ENCODE measurements at places on chromosomes 11 and 22. TPM values are rescaled to one million over a fixed set of nuclear protein-coding genes. Genes with fewer than 3 reads are reported as not detected.
A peak's percentile ranks its signal among the peaks of the same experiment; 100 is the strongest.

Gene CASTOR1
- 7.4 TPM for total RNA-seq

Gene C22orf42
- total RNA-seq: not detected

Gene RRAS2
- 28.8 TPM for total RNA-seq

DNA sequence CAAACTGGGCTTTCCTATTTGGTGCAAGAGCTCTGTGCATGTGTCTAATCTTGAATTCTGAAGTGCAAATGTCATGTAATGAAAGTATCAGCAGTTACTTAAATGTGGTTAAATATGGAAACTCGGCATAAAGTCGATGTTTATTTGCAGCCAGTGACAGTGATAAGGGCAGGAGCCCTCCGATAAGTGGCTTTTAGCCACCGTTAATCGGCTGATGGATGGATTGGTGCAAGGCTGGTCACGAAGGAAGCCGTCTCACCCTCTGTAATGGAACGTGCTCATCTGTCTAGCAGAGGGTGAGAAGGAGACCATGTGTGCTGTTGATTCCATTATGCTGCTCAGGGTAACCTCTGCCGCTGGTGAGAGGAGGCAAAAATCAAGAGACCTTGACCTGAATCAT, 121.8 kb upstream of the PAX6 start:
- H3K36me3 ChIP-seq: no peaks in the 10 kb centered on the region
- H3K27me3 ChIP-seq: peaks cover 4% of the 10 kb centered on the region
- no peak for DNase-seq
- no peak overlapping the region for H3K4me3 ChIP-seq
- no peaks in the 10 kb centered on the region for H3K4me1 ChIP-seq
- no peak overlapping the region for H3K27ac ChIP-seq

DNA sequence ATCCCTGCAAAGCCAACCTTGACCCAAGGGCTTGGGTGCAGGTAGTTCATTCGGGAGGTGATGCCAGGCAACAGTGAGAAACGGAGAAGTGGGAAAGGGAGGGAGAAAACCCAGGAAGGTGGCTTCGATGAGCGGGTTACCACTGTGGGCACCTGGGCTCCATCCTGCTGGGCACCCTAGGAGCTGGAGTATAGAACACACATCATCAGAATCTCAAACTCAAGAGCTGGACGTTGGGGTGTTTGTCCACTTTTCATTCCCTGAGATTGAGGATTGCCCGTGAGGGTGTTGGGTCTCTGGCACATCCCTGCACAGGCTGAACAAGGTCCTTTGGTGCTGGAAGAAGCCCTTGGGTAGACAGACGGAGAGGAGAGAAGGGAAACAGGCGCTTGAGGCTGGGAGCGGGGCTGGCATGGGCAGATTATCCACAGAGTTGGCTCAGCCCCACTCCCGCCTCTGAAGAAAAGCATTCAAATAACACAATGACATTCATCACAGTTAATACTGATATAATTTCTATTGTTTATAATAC, 70.4 kb downstream of the LRRC32 start:
- H3K4me1 ChIP-seq: no peaks in the 10 kb centered on the region
- H3K36me3 ChIP-seq: no peaks in the 10 kb centered on the region
- no peaks in the 10 kb centered on the region for H3K27me3 ChIP-seq
- H3K27ac ChIP-seq: no peak overlapping the region

DNA sequence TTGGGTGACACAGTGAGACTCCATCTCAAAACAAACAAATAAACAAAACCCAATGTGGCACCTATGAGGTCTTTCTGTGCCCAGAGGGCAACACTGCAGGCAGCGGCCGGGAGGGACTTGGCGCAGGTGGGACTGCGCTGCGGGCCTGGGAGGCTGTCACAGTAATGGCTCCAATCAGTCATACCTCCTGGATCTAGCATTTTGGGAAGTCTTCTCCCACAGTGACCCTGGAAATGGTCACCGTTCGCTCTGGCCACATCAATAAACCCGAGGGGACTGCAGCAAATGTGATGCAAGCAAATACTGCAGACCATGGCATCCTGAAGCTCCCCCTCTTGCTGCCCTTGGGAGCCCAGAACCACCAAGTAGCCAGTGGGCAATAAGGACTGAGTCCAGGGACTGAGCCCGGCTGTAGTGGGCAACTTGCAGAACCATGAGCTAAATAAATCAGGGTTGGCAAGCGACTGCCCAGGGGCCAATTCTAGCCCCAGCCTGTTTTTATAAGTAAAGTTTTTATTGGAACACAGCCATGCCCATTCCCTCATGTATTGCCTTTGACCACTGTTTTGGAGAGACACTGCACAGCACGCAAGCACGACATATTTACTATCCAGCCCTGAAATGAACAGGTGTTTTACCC, 15.4 kb downstream of the SHANK2 start:
- H3K4me1 ChIP-seq: peaks cover 11% of the 10 kb centered on the region
- no peak overlapping the region for H3K4me3 ChIP-seq
- no peaks in the 10 kb centered on the region for H3K36me3 ChIP-seq
- H3K27me3 ChIP-seq: peaks cover 18% of the 10 kb centered on the region
- peak; percentile 29 for DNase-seq

- H3K4me3 ChIP-seq: no peak overlapping the region
- H3K36me3 ChIP-seq: no peaks in the 10 kb centered on the region
- DNase-seq: no peak
- H3K27ac ChIP-seq: no peak overlapping the region
- peaks cover 38% of the 10 kb centered on the region for H3K4me1 ChIP-seq
Observed at GRCh38 chr11:96290031-96290430, 53.0 kb downstream of the MAML2 start.

DNA sequence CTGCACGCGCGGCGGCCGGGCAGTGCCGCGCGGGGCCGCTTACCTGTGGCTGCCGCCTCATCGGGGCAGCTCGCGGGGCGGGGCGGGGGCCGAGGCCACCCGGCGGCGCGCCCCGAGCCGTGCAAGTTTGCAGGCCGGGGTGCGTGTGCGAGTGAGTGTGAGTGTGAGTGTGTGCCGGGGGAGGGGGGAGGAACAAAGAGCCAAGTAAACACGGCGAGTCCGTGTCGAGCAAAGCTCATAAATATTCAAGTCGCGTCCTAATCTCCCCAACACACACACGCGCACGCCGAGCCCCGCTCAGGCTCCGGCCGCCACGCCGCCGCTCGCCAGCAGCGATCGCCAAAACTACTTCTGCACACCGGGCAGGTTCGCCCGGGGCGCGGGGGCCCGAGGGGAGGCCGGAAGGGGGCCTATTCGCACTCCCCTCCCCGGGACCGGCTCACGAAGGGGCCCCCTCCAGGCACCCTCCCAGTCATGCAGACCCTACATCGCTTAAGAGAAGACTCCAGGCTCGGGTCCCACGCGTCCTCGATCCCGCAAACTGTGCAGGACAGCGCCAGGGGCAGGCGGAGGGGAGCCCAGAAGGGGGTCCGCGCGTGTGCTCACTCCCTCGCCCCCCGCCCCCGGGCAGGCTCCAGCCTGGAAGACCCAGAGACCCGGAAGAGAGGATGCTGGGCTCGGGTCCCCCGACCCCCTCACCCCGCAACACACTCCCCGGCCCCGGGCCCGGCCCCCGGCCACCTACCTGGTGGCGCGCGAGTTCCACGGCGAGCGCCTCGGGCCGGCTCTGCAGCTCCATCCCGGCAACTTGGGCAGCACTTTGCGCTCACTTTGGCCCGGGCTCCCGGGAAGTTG, 827 bp downstream of the PHF21B start:
- H3K27me3 ChIP-seq: peaks cover 100% of the 10 kb centered on the region
- no peaks in the 10 kb centered on the region for H3K36me3 ChIP-seq
- H3K4me3 ChIP-seq: peak overlapping the region; percentile 34
- H3K27ac ChIP-seq: no peak overlapping the region
- H3K4me1 ChIP-seq: peaks cover 23% of the 10 kb centered on the region
- no peak for DNase-seq

DNA sequence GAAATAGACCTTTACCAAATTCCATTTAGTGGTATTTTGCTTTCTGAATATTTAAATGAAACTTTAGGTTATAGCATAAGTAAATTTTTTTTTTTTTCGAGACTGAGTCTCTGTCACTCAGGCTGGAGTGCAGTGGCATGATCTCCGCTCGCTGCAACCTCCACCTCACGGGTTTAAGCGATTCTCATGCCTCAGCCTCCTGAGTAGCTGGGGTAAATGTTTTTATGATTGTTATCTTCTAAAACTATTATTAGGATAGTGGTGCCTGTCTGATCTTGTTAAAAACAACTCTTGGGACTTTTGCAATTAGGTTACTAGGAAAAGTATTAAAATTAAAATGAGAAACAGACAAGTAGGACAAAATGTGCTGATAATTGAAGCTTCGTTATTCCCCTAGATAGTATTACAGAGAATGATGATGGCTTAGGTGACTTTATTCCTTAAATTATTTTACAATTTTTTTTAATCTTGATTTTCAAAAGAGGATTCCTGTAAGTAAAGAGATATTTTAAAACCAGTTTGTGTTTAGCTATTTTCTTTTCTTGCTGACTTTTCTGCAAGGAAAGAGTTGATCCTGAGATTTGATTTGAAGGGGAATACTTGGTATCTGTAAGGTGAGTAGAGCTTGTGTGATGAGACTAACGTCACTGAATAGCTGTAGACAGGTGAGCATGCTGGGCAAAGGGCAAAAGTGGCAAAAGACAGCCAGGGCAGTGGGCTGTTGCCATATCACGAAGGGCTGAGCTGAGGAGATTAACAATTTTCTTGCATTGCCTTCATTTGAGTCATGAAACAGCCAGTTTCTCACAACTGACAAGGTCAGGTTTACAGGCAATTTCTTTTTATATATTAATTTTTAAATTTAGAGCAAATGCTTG, 20.8 kb downstream of the CRKL start:
- H3K27me3 ChIP-seq: no peaks in the 10 kb centered on the region
- H3K27ac ChIP-seq: no peak overlapping the region
- H3K4me3 ChIP-seq: no peak overlapping the region
- peaks cover 17% of the 10 kb centered on the region for H3K36me3 ChIP-seq
- H3K4me1 ChIP-seq: peaks cover 92% of the 10 kb centered on the region
- DNase-seq: no peak

- no peaks in the 10 kb centered on the region for H3K36me3 ChIP-seq
- no peak for DNase-seq
- no peak overlapping the region for H3K4me3 ChIP-seq
- H3K4me1 ChIP-seq: no peaks in the 10 kb centered on the region
Observed at GRCh38 chr11:64472593-64473455, 113.9 kb downstream of the RPS6KA4 start.

- H3K4me3 ChIP-seq: no peak overlapping the region
- H3K4me1 ChIP-seq: peaks cover 33% of the 10 kb centered on the region
- no peaks in the 10 kb centered on the region for H3K27me3 ChIP-seq
- DNase-seq: no peak
- H3K27ac ChIP-seq: no peak overlapping the region
Observed at GRCh38 chr11:76676636-76677457, 6.3 kb upstream of the LRRC32 start.

GRCh38 chr11:131488238-131488637, 117.8 kb downstream of the NTM start:
- no peak overlapping the region for H3K4me3 ChIP-seq
- H3K4me1 ChIP-seq: no peaks in the 10 kb centered on the region
- no peak overlapping the region for H3K27ac ChIP-seq

- H3K36me3 ChIP-seq: no peaks in the 10 kb centered on the region
- H3K4me1 ChIP-seq: peaks cover 32% of the 10 kb centered on the region
- H3K27ac ChIP-seq: no peak overlapping the region
- H3K27me3 ChIP-seq: no peaks in the 10 kb centered on the region
- DNase-seq: no peak
Observed at GRCh38 chr11:75946531-75947530, 131.8 kb downstream of the UVRAG start.

DNA sequence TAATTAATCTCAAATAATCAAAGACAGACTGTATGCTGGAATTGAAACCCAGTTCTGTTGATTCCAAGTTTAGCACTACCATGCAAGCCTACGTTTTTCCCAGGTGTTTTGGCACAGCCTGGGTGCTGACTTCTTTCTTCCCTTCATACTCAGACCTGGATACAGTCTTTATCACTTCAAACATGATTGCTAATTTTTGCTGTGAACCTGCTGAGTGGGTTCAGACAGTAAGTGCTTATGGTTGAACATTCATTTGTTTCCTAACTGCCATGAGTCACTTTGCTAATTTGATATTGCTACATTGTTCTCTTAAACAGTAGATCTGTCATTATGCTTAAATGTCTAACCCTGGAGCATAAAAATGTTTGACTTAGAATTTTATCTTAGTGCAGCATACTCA, 12.2 kb downstream of the PAAF1 start:
- no peak overlapping the region for H3K4me3 ChIP-seq
- no peaks in the 10 kb centered on the region for H3K36me3 ChIP-seq
- no peak for DNase-seq
- no peaks in the 10 kb centered on the region for H3K4me1 ChIP-seq
- H3K27me3 ChIP-seq: no peaks in the 10 kb centered on the region

DNA sequence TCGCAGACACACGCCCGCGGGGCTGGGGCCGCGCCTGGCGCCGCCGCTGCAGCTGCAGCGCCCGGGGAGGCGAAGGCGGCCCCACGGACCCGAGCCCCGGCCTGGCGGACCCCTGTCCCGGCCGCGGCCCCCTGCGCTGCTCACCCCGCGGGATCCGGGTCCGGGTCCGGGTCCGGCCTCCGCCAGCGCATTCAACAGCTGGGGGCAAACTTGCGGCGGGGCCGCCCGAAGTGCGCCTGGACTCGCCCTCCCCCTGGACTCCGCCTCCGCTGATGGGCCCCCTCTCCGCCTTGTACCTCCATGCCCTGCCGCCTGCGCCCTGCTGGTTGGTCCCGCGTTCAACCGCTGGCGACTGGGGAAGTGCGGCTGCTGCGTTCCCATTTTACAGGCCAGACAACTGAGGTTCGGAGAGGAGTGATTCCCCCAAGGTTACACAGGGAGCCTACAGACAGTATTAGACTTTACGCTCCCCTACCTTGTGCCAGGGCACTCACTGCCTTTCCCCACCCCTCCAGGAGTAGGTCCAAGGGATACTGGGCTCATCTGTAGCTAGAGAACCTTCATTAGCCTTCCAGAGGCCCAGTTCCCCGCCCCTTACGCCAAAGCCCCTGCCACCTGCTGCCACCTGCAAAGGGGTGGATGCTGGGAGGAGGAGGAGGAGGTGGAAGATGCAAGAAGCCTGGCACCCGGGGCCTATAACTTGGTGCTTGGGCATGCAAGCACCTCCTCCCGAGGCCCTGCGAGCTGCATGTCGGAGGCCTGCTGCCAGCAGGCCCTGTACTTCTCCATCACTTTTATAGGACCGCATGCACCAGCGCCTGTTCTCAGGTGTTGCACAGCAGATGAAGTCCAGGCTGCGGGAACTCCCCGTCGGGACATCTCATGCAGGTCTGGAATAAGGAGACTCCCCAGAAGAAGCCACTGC, 694 bp upstream of the ELFN2 start:
- DNase-seq: no peak
- peaks cover 97% of the 10 kb centered on the region for H3K27me3 ChIP-seq
- H3K4me3 ChIP-seq: peak overlapping the region; percentile 44
- no peaks in the 10 kb centered on the region for H3K36me3 ChIP-seq
- peaks cover 20% of the 10 kb centered on the region for H3K4me1 ChIP-seq
- H3K27ac ChIP-seq: no peak overlapping the region

- no peak for DNase-seq
- H3K4me3 ChIP-seq: no peak overlapping the region
- no peaks in the 10 kb centered on the region for H3K4me1 ChIP-seq
- H3K27ac ChIP-seq: no peak overlapping the region
- H3K27me3 ChIP-seq: no peaks in the 10 kb centered on the region
Observed at GRCh38 chr22:46910624-46911023, 148.2 kb downstream of the TBC1D22A start.
